ENCODE measurements at places on chromosomes 2 and 18. TPM values are rescaled to one million over a fixed set of nuclear protein-coding genes. Genes with fewer than 3 reads are reported as not detected.

GPR45 gene
- total RNA-seq, result not detected

GRCh38 chr2:127455566-127456493 lies 37.6 kb downstream of the PROC start:
- H3K27ac ChIP-seq, result no peak overlapping the region
- H3K4me1 ChIP-seq, result no peaks in the 10 kb centered on the region
- peaks cover 4% of the 10 kb centered on the region for H3K36me3 ChIP-seq
- no peak overlapping the region for H3K4me3 ChIP-seq

DNA sequence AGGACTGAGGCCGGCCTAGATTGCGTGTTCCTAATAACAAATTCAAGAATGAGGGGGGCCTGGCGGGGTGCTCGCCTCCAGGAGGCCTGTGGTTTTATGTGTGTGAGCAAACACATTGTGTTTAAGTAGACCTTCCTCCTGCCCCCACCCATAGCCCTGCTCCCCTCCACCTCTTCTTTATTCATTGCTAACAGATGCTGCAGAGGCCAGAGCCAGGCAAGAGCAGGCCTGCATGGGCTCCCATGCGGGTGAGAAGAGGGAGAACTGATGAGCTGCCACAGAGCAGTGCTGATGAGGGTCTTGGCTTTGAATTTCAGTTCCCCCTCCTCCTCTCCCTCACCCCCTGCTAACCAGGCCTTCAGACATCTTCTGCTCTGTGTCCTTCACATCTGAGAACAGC lies 154.6 kb downstream of the OSR1 start:
- H3K4me1 ChIP-seq, result no peaks in the 10 kb centered on the region
- no peaks in the 10 kb centered on the region for H3K27me3 ChIP-seq
- no peaks in the 10 kb centered on the region for H3K36me3 ChIP-seq

DNA sequence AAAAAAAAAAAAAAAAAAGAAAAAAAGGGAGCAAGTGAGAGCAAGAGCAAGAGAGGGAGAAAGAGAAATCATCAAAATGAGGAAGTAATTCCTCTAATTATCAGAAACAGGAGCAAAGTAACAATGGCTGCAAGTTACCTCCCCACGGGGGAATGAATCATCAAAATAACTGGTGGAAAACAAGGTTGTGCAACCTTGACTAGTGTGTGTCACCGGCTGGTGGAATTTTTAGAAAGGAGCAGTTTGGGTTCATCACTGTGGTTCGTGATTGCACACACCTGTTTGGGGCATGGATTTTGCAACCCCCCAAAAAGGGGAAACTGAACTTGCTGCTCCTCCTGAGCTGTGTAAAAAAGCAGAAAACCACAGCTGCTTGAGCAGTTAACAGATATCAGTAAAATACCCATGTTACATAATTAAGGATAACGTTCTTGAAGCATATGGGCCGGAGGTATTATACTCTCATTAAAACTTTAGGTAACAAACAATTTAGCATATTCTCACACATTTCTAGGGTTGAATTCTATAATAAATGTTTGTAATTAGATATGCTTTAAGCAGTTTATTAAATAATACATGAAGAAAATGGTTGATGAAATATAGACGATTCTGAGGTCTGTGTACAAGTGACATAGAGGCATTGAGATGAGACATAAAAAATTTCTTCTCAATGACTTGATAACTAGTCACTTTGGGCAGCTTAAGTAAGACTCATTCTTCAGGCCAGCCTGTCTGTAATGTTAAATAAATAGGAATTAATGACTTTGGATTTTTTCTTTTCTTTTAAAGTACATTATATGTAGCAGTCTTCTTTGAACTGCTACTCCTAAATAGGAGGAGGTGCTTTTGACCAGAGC lies 184.2 kb upstream of the ZEB2 start:
- peaks cover 13% of the 10 kb centered on the region for H3K27me3 ChIP-seq
- H3K4me3 ChIP-seq, result no peak overlapping the region
- no peak for DNase-seq

DNA sequence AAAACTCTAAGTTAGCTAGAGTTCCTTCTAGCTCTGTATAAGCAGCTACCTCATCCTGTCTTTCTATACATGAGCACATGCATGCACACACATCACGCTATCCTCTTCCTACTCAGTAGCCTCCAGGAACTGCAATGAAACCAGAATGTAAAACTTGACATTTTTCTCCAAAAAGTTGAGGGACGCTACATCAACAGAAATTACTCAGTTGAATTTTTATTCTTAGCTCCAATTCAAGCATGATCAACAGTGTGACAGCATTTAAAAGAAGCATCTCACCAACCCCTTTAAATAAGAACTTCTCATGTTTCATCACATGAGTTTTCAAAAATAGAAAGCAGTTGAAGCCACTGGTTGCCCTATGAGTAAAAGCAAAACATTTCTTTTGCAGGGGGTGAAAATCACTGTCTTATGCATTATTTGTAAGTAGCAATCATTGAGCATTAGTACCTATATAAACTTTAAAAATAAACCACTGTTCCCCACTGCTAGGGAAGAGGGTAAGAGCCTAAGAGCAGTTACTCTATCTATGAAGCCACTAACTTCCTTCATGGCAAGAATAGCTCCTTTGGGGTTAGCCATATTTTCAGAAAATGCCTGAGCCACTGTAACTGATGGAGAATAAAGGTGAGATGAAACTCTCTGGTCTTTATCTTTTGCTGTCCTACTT lies 77.9 kb upstream of the ARL5A start:
- H3K27me3 ChIP-seq, result peaks cover 2% of the 10 kb centered on the region
- DNase-seq, result no peak
- H3K4me3 ChIP-seq, result no peak overlapping the region
- no peaks in the 10 kb centered on the region for H3K36me3 ChIP-seq
- no peak overlapping the region for H3K27ac ChIP-seq

ASPRV1 gene
- total RNA-seq, result 0.54 TPM

DNA sequence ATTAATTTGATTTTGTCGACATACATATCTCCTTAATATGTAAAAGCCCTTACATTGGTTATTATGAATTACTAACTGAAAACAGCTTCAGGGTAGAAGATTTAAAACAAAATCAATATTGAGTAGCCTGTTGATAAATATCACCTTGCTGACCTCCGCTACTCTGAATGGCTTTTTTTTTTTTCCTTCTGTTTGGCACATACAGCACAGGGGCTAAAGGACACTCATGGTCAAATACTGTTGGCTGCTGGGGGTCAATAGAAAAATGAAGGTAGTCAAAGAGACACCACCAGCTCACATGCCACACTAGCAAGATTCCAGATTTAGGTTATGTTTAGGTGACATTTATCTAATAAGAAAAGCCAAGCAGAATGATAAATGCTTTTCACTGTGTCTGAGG lies 1642.4 kb upstream of the SLC39A10 start:
- no peak overlapping the region for H3K27ac ChIP-seq
- no peaks in the 10 kb centered on the region for H3K27me3 ChIP-seq
- no peaks in the 10 kb centered on the region for H3K36me3 ChIP-seq
- no peaks in the 10 kb centered on the region for H3K4me1 ChIP-seq
- DNase-seq, result no peak

DNA sequence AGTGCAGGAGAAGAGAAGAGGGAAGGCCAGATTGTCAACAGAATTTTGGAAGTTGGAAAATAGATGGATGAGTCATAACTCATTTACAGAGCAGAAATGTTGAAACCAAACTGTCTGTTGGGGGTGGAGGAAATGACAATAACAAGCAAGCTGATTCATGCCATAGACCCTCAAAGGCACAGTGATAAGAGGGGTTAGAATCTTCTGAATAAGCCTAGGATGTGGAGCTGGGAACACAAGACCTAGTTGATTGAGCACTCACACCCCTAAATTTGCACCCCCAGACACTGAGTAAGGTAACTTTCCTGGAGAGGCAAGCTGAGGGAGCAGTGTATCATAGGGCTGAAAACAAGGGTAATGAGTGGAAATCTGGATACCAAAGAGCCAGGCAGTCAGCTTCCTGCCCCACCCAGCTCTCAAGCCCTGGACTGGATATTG lies 141.4 kb downstream of the SCG2 start:
- H3K27me3 ChIP-seq, result no peaks in the 10 kb centered on the region
- DNase-seq, result no peak
- H3K4me1 ChIP-seq, result no peaks in the 10 kb centered on the region
- H3K27ac ChIP-seq, result no peak overlapping the region
- no peak overlapping the region for H3K4me3 ChIP-seq

- no peak for DNase-seq
- no peaks in the 10 kb centered on the region for H3K27me3 ChIP-seq
- H3K27ac ChIP-seq, result no peak overlapping the region
Observed at GRCh38 chr2:238247841-238248453, 8.1 kb upstream of the HES6 start.

MARCHF4 gene
- not detected for total RNA-seq

- no peaks in the 10 kb centered on the region for H3K4me1 ChIP-seq
- no peak for DNase-seq
- H3K4me3 ChIP-seq, result no peak overlapping the region
- no peaks in the 10 kb centered on the region for H3K27me3 ChIP-seq
Observed at GRCh38 chr2:144032566-144032965, 487.4 kb downstream of the ZEB2 start.

DNA sequence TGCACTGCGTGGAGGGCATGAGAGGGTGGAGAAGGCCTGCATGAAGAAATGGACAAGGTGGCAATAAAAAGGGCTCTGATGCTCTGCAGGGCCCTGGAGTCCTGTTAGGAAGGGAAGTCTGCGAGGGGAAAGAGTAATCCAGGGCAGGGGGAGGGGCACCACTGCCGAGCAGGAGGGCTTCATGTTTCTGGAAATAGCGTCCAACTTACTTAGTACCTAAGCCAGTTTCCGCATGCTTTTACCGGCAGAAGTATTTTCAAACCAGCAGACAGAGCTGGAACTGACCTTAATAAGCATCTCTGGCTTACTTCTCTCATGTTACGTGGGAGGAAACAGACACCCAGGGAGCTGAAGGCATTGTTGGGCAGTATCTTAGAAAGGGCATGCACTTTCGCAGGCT lies 156.7 kb downstream of the GALNT14 start:
- no peak overlapping the region for H3K4me3 ChIP-seq
- no peaks in the 10 kb centered on the region for H3K36me3 ChIP-seq

DNA sequence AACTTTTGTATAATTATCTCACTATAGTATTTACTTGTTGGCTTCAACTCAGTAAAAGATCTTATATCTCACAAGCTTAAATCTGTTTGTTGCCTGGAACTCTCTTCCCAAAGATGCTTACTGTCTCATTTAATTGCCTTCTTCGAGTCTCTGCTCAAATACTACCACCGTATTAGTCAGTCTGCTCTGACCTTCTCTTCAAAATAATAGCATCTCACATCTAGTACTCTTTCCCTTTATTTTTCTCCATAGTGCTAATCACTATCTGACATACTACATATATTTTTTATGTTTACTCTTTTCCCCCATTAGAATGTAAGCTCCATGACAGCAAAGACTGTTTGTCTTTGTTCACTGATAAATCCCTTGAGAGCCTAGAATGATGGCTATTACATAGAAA lies 10.6 kb upstream of the MPP4 start:
- no peaks in the 10 kb centered on the region for H3K27me3 ChIP-seq
- H3K4me3 ChIP-seq, result no peak overlapping the region
- DNase-seq, result no peak
- H3K4me1 ChIP-seq, result peaks cover 4% of the 10 kb centered on the region
- H3K36me3 ChIP-seq, result peaks cover 16% of the 10 kb centered on the region

All from activated naive CD8-positive, alpha-beta T cell treated with anti-CD3 and anti-CD28 coated beads for 36 hours (primary cell).